ENCODE measurements at places on chromosomes 2 and 18.

DNA sequence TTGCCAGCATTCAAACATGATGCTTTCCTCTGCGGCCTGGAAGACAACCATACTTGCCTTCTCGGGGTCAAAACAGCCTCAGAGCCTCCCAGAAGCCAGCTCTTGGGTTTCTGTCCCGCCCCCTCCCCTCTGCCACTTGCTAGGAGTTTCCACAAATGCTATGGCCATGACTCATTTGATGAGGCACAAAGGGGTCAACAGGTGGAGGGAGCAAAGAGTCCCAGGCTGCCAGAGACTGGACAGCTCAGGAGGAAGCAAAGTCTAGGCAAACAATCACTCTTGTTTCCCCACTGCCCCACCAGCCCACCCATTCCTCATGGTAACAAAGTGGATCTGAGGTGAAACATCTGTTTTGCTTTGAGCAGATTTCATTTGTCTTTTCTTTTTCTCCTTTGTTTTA lies 551.1 kb downstream of the TNS1 start:
- no peaks in the 10 kb centered on the region for H3K27me3 ChIP-seq
- H3K4me3 ChIP-seq, result no peak overlapping the region
- H3K27ac ChIP-seq, result no peak overlapping the region
- DNase-seq, result no peak
- no peaks in the 10 kb centered on the region for H3K36me3 ChIP-seq
- peaks cover 4% of the 10 kb centered on the region for H3K4me1 ChIP-seq

GRCh38 chr2:32043561-32043960 lies 4.0 kb upstream of the DPY30 start:
- H3K4me1 ChIP-seq, result peaks cover 17% of the 10 kb centered on the region
- H3K36me3 ChIP-seq, result no peaks in the 10 kb centered on the region
- H3K27me3 ChIP-seq, result no peaks in the 10 kb centered on the region
- no peak for DNase-seq
- H3K27ac ChIP-seq, result no peak overlapping the region

- H3K27ac ChIP-seq, result no peak overlapping the region
- H3K4me1 ChIP-seq, result no peaks in the 10 kb centered on the region
- H3K4me3 ChIP-seq, result no peak overlapping the region
- H3K36me3 ChIP-seq, result no peaks in the 10 kb centered on the region
Observed at GRCh38 chr18:61093965-61094364, 239.3 kb upstream of the CDH20 start.

GRCh38 chr2:238162846-238163441 lies 4.2 kb downstream of the ERFE start:
- DNase-seq, result no peak
- peaks cover 68% of the 10 kb centered on the region for H3K27me3 ChIP-seq
- no peak overlapping the region for H3K27ac ChIP-seq

- H3K27me3 ChIP-seq, result no peaks in the 10 kb centered on the region
- H3K27ac ChIP-seq, result no peak overlapping the region
- no peaks in the 10 kb centered on the region for H3K36me3 ChIP-seq
- no peaks in the 10 kb centered on the region for H3K4me1 ChIP-seq
- H3K4me3 ChIP-seq, result no peak overlapping the region
- DNase-seq, result no peak
Observed at GRCh38 chr2:11435036-11435435, 30.9 kb downstream of the E2F6 start.

GRCh38 chr18:63318889-63319382 lies 633 bp downstream of the BCL2 start:
- H3K27me3 ChIP-seq, result no peaks in the 10 kb centered on the region
- no peak for DNase-seq
- no peaks in the 10 kb centered on the region for H3K36me3 ChIP-seq
- H3K4me1 ChIP-seq, result peaks cover 53% of the 10 kb centered on the region

DNA sequence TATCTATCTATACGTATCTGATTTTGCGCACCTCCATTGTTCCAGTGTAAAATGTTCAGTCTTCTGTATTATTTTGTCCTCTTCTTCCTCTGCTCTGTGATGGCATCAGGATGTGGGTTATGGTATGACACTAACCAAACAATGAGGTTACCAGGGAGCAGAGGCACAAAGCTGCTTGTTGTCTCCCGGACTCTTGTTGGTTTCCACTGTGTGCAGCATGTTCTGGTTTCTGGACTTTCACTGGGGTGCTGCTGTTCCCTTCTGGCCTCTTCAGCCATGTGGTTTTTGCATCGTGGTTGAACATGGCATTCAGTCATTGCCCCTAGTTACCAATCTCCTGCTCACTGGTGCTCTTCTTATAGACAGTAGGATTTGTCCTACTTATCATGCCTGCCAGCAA lies 665.9 kb downstream of the CBLN2 start:
- H3K36me3 ChIP-seq, result no peaks in the 10 kb centered on the region
- no peaks in the 10 kb centered on the region for H3K27me3 ChIP-seq
- H3K4me3 ChIP-seq, result no peak overlapping the region
- no peak overlapping the region for H3K27ac ChIP-seq
- H3K4me1 ChIP-seq, result no peaks in the 10 kb centered on the region

- H3K4me3 ChIP-seq, result no peak overlapping the region
- no peak overlapping the region for H3K27ac ChIP-seq
- H3K36me3 ChIP-seq, result peaks cover 6% of the 10 kb centered on the region
- H3K4me1 ChIP-seq, result peaks cover 36% of the 10 kb centered on the region
Observed at GRCh38 chr2:88048541-88048940, 7.0 kb downstream of the KRCC1 start.

DNA sequence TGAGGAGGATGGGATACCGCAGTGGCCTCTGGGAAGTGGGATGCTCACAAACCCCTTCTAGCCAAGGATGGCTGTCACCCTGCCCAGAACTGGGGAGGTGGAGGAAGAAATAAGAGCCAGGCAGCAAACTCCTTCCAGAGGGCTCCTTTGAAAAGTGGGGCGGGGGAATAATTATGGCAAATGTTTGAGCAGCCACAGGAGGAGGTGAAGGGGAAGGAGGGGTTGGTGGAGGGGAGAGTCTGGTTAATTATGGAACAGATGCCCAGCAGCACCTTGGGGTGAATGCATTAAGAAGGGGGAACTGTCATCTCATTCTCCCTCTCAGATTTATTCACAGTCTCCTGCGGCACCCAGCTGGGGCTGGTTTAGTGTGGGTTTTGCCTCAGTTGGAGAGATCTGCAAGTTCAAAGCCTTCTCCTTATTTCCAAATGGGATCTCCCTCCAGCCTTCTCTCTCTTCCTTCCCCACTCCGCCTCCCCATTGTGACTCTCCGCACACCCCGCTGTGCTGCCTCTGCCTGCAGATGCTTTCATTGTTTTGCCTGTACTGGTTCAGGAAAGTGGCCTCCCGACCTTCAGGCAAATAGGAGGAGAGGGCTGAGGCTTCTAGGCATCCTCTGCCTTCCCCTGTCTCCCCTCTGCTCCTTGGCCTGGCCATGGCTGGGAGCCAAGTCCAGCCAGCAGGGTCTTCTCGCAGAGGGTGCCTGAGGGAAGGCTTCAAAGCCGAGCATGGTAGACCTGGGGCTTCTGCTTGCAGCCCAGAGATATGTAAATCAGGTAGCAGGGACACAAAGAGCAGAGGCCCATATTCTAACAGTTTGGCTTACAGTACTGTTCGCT lies 457.2 kb upstream of the MEX3C start:
- H3K4me1 ChIP-seq, result no peaks in the 10 kb centered on the region
- DNase-seq, result no peak
- no peak overlapping the region for H3K27ac ChIP-seq
- no peak overlapping the region for H3K4me3 ChIP-seq
- H3K27me3 ChIP-seq, result peaks cover 86% of the 10 kb centered on the region

- DNase-seq, result no peak
- H3K36me3 ChIP-seq, result no peaks in the 10 kb centered on the region
- peaks cover 28% of the 10 kb centered on the region for H3K4me1 ChIP-seq
- H3K4me3 ChIP-seq, result no peak overlapping the region
Observed at GRCh38 chr2:25671622-25672021, 1.8 kb downstream of the DTNB start.

DNA sequence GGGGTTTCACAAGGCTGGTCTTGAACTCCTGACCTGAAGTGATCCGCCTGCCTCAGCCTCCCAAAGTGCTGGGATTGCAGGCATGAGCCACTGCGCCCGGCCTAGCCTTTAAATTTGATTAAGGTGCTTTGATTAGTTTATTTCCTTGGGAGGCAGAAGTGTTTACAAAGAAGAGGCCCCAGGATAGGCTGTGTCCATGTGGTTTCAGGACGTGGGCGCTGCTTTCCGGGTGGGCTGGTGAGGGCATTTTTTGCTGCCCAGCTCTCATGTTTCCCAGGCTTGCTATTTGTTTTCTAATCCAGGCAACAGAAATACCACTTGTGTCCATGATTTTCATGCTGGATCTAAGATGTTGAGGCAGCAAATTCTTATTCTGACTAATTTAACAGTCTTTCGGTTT lies 124.2 kb downstream of the SH3RF3 start:
- H3K27me3 ChIP-seq, result no peaks in the 10 kb centered on the region
- no peak for DNase-seq

- H3K4me1 ChIP-seq, result peaks cover 65% of the 10 kb centered on the region
- no peaks in the 10 kb centered on the region for H3K27me3 ChIP-seq
Observed at GRCh38 chr2:224584111-224584784, 915 bp downstream of the CUL3 start.

GRCh38 chr2:48105848-48106247 lies 199.6 kb upstream of the FBXO11 start:
- H3K4me3 ChIP-seq, result peak overlapping the region; percentile 46
- DNase-seq, result no peak
- H3K4me1 ChIP-seq, result peaks cover 19% of the 10 kb centered on the region
- H3K27ac ChIP-seq, result peak overlapping the region; percentile 66
- no peaks in the 10 kb centered on the region for H3K36me3 ChIP-seq
- no peaks in the 10 kb centered on the region for H3K27me3 ChIP-seq

- no peaks in the 10 kb centered on the region for H3K36me3 ChIP-seq
- peaks cover 21% of the 10 kb centered on the region for H3K27me3 ChIP-seq
- H3K4me3 ChIP-seq, result no peak overlapping the region
- H3K27ac ChIP-seq, result no peak overlapping the region
- DNase-seq, result no peak
Observed at GRCh38 chr2:64338910-64339500, 115.0 kb upstream of the LGALSL start.

GRCh38 chr2:39913648-39914461 lies 134.8 kb upstream of the THUMPD2 start:
- no peaks in the 10 kb centered on the region for H3K36me3 ChIP-seq
- DNase-seq, result no peak
- H3K27ac ChIP-seq, result no peak overlapping the region
- peaks cover 6% of the 10 kb centered on the region for H3K4me1 ChIP-seq
- peaks cover 14% of the 10 kb centered on the region for H3K27me3 ChIP-seq

- no peaks in the 10 kb centered on the region for H3K27me3 ChIP-seq
- no peak for DNase-seq
- peaks cover 36% of the 10 kb centered on the region for H3K4me1 ChIP-seq
Observed at GRCh38 chr2:160241251-160242137, 41.4 kb upstream of the ITGB6 start.

DNA sequence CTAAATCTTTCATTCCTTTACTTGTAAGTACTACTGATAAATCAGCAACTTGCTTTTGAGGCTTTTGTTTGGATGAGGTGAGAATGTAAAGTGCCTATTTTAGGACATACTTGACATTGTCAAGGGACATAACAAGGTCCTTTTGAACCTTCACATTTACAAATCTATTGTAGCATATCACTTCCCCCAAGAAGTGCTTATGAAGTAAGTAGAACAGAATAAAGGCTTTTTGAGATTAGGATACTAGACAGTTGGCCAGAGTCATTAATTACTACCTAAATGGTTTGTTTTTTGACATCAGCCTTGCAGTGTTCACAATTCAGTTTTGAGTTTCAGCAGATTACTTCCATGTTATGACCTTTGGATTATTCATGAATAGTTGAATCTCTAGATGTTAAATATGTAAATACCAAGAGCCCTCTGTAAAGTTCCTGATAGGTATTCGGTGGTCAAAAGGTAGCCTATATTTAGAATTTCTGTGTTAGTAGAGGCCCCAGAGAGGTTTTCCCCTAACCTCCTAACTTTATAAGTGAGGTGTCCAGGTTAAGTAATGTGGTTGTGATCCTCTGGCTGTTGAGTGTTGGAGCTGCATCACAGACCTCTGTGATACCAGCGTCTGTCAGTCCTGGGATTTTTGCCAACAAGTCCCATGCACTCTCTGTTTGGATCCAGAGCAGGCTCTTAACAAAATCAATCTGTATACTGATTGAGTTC lies 67.2 kb downstream of the LCLAT1 start:
- peaks cover 10% of the 10 kb centered on the region for H3K36me3 ChIP-seq
- H3K27ac ChIP-seq, result peak overlapping the region; percentile 76
- DNase-seq, result peak; percentile 38
- H3K27me3 ChIP-seq, result no peaks in the 10 kb centered on the region
- H3K4me1 ChIP-seq, result peaks cover 66% of the 10 kb centered on the region
- H3K4me3 ChIP-seq, result no peak overlapping the region

GRCh38 chr2:230937362-230937761 lies 12.3 kb upstream of the GPR55 start:
- H3K4me1 ChIP-seq, result peaks cover 18% of the 10 kb centered on the region
- DNase-seq, result no peak
- no peak overlapping the region for H3K27ac ChIP-seq
- peaks cover 57% of the 10 kb centered on the region for H3K27me3 ChIP-seq
- H3K4me3 ChIP-seq, result no peak overlapping the region
- H3K36me3 ChIP-seq, result no peaks in the 10 kb centered on the region

GRCh38 chr2:36452260-36452659 lies 96.7 kb downstream of the CRIM1 start:
- peaks cover 13% of the 10 kb centered on the region for H3K36me3 ChIP-seq
- H3K27me3 ChIP-seq, result no peaks in the 10 kb centered on the region
- H3K27ac ChIP-seq, result peak overlapping the region; percentile 43
- peaks cover 73% of the 10 kb centered on the region for H3K4me1 ChIP-seq

DNA sequence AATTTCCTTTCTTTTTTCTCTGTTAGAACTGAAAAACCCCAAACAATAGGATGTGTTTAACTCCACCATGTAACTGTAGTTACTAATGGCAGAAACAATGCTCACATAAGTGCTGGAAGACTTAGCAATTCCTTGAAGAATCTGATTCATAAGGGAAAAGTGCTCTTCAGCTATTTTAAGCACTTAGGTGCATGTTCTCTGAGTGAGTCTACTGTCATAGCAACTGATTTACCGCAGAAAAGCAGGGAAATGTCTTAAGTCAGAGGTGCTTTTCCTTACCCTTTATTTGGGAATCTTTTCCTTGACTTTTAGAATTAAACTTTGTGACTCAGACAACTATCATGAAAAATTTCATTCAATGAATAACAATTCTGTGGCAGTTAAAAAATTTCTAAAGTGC lies 65.4 kb upstream of the NABP1 start:
- no peak for DNase-seq
- no peaks in the 10 kb centered on the region for H3K4me1 ChIP-seq
- no peak overlapping the region for H3K27ac ChIP-seq

DNA sequence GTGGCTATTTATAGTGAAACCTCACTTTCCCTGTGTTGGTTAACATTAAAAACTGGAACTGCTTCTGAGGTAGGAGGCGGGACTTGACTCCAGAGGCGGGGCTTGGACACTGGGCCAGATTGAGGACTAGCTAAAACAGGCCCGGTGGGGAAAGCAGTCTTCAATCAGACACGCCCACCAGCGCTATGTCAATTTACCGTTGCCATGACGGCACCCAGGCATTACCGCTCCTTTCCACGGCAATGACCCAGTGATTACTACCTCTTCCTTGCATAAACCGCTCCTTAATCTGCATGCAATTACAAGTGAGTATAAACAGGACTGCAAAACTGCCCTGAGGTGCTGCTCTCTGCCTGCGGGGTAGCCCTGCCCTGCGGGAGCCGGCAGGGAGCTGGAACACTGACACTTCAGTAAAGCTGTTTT lies 35.3 kb downstream of the LRRFIP1 start:
- H3K4me1 ChIP-seq, result peaks cover 50% of the 10 kb centered on the region
- peak overlapping the region; percentile 67 for H3K27ac ChIP-seq
- DNase-seq, result peak; percentile 87
- H3K4me3 ChIP-seq, result peak overlapping the region; percentile 22
- no peaks in the 10 kb centered on the region for H3K36me3 ChIP-seq
- H3K27me3 ChIP-seq, result no peaks in the 10 kb centered on the region

Measured in left ventricle myocardium inferior (tissue), 1 donor.